Esophagus mucosa (tissue), 1 donor: ENCODE measurements at places on chromosomes 6 and 20. TPM values are rescaled to one million over a fixed set of nuclear protein-coding genes. Genes with fewer than 3 reads are reported as not detected.

DPM1 gene
- 33.9 TPM for total RNA-seq

CRNKL1 gene
- 9.8 TPM for total RNA-seq

EPPIN gene
- not detected for total RNA-seq

MICAL1 gene
- total RNA-seq, result 7.4 TPM

CYB5R4 gene
- 23.1 TPM for total RNA-seq

CFB gene
- total RNA-seq, result 36.1 TPM

LST1 gene
- 2.4 TPM for total RNA-seq

BNIP5 gene
- total RNA-seq, result not detected

STK4 gene
- 15.8 TPM for total RNA-seq

RNF144B gene
- total RNA-seq, result 21.6 TPM

CST7 gene
- 0.32 TPM for total RNA-seq

TGIF2 gene
- total RNA-seq, result 7.5 TPM

APOM gene
- 1.6 TPM for total RNA-seq

SNAP91 gene
- not detected for total RNA-seq

VSX1 gene
- total RNA-seq, result not detected

WFDC10B gene
- not detected for total RNA-seq

SLC2A10 gene
- 2.1 TPM for total RNA-seq

STMND1 gene
- not detected for total RNA-seq
